Stimulated activated CD4-positive, alpha-beta T cell treated with anti-CD3 and anti-CD28 coated beads, TNF-alpha, amount 100 ng/mL, for 24 hours (primary cell): ENCODE measurements at places on chromosomes 16 and 17.
A peak's percentile ranks its signal among the peaks of the same experiment; 100 is the strongest.

GRCh38 chr16:10107081-10107480 lies 75.1 kb downstream of the GRIN2A start:
- DNase-seq, result no peak

- no peak for DNase-seq
Measured at GRCh38 chr17:75459590-75460267, 3.3 kb downstream of the TMEM94 start.

DNA sequence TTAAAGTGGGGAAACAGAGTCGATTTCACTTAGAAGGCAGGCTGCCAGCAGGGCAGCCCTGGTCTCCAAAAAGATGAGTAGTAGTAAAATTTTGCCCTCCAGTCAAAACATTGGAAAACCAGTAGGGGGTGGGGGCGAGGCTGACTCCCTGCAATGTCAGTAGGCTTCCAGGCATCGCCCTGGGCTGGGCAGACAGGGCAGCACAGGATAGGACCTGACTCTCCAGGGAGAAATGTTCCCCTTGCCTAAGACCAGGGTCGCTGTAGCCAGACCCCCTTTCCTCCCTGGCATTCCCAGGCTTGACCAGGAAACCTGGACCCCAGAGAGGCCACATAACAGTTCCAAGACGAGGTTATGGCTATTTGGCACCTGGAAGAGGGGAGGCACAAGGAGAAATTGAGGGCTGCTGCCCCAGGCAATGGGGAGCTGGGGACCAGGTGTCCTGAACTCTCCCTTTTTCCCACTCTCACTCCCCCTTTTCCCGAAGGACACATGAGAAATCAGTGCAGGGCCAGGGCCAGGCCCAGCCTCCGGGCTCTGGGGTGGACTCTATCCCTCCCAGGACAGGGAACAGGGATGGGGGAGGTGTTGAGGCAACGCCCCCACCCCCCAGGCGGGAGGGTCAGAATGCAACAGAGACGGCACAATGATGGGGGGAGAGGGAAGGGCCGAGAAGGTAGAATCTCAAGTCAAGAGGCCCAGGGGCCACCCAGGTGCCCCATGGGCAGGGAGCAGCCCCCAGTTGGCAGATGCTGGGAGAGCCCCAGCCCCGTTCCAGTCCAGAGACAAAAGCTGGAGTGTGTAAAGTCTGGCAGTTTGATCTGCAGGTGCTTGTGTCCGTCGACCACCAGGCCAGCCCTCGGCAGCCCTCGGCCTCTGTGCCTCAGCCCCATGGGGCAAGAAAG lies 4.5 kb upstream of the SAMD14 start:
- DNase-seq, result no peak

DNA sequence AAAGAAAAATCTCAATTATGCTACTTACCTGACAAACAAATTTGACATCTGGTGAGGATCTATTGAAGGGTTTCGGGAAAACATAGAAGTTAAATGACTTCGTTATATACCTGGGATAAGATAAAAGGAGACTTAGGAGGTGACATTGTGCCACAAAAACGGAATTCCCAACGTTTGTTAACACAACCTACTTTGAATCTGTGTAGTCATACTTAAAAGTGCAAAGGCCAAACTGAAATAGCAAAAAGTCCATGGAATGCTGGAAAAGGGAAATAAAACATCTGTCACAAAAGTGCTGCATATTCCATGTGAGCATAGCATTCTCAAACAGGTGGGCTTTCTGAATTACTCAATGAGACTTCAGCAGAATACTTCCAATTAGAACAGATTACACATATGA lies 3.0 kb downstream of the PARN start:
- no peak for DNase-seq

- DNase-seq, result no peak
Measured at GRCh38 chr16:64974381-64974780, 147.5 kb downstream of the CDH11 start.

DNA sequence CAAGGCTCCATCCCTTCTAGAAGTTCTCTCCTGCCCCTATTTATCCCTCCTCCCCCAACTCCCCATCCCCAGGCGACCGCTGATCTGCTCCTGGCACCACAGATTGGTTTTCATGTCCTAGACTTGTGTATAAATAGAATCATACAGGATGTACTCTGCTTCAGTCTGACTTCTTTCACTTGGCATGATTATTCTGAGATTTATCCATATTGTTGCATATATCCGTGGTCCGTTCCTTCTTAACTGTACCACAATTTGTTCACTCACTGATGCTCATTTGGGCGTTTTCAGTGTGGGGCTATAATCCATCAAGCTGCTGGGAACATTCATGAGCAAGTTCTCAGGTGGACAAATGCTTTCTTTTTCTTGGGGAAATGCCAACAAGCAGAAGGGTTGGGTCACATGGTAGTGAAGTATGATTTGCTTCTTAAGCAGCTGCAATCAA lies 23.9 kb downstream of the PITPNM3 start:
- no peak for DNase-seq

- DNase-seq, result no peak
Measured at GRCh38 chr17:14595656-14596055, 294.8 kb downstream of the HS3ST3B1 start.

DNA sequence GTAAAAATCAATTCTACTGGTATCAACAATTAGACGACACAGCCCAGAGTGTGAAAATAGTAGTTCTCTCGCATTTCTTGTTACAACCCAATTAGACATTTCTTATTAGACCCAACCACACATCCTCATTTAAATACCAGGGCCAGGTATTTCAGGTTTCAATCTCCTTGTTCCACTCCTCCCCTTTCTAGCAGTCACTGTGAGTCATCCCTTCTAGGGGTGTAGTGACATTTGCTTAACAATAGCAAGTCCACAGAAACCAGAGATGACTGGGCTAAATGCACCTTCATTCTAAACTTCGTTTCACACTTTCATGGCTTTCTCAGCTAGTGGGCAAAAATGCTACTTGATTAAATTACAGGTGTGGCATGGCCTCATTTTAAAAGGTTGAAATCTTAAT lies 116.9 kb upstream of the CACNG3 start:
- DNase-seq, result no peak

- DNase-seq, result no peak
Measured at GRCh38 chr17:42547001-42547461, 5.7 kb upstream of the HSD17B1 start.

DNA sequence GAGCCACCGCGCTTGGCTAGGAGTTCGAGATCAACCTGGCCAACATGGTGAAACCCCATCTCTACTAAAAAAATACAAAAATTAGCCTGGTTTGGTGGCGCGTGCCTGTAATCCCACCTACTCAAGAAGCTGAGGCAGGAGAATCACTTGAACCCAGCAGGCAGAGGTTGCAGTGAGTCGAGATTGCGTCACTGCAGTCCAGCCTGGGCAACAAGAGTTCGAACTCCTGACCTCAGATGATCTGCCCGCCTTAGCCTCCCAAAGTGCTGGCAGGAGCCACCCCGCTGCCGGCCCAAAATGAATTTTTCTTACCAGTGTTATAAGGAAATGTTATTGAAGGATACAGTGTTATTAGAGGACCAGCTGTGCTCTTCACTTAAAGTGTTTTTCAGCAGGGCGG lies 2.3 kb downstream of the NUP85 start:
- DNase-seq, result no peak

DNA sequence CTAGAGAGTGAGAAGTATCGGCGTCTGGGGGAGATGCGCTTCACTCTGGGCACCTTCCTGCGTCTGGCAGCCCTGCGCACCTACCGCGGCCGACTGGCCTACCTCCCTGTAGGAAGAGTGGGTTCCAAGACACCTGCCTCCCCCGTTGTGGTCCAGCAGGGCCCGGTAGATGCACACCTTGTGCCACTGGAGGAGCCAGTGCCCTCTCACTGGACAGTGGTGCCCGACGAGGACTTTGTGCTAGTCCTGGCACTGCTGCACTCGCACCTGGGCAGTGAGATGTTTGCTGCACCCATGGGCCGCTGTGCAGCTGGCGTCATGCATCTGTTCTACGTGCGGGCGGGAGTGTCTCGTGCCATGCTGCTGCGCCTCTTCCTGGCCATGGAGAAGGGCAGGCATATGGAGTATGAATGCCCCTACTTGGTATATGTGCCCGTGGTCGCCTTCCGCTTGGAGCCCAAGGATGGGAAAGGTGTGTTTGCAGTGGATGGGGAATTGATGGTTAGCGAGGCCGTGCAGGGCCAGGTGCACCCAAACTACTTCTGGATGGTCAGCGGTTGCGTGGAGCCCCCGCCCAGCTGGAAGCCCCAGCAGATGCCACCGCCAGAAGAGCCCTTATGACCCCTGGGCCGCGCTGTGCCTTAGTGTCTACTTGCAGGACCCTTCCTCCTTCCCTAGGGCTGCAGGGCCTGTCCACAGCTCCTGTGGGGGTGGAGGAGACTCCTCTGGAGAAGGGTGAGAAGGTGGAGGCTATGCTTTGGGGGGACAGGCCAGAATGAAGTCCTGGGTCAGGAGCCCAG lies 2.8 kb downstream of the SPHK1 start:
- DNase-seq, result no peak

DNA sequence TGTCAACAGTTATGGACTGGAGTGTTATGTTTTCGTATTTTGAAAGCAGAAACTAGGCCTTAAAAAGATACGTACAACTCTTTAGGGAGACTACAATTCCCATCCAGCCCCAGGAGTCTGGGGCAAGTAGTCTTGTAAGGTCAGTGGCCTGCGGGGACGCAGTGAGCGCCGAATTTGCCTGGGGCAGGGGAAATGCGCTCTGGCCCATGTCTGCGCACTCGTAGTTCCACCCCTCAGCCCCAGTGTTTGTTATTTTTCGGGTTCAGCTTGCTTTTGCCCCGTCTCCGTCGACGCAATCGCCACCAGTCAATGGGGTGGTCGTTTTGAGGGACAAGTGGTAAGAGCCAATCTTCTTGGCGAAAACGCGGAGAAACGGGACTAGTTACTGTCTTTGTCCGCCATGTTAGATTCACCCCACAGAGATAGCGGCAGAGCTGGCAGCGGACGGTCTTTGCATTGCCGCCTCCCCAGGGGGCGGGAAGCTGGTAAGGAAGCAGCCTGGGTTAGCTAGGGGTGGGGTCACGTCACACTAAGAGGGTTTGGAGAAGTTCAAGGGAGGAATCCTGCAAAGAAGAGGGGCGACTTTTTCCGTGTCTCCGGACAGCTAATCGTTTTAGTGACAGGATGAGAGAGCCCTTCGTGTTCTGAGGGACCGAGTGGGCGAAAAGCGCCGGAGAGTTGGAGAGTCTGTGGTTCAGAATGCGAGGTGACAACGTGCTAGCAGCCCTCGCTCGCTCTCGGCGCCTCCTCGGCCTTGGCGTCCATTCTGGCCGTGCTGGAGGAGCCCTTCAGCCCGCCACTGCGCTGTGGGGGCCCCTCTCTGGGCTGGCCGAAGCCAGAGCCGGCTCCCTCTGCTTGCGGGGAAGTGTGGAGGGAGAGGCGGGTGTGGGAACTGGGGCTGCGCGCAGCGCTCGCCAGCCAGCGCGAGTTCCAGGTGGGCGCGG lies 1.1 kb upstream of the BRCA1 start:
- DNase-seq, result no peak

- peak; percentile 13 for DNase-seq
Measured at GRCh38 chr17:67602974-67603373, 114.8 kb upstream of the NOL11 start.

DNA sequence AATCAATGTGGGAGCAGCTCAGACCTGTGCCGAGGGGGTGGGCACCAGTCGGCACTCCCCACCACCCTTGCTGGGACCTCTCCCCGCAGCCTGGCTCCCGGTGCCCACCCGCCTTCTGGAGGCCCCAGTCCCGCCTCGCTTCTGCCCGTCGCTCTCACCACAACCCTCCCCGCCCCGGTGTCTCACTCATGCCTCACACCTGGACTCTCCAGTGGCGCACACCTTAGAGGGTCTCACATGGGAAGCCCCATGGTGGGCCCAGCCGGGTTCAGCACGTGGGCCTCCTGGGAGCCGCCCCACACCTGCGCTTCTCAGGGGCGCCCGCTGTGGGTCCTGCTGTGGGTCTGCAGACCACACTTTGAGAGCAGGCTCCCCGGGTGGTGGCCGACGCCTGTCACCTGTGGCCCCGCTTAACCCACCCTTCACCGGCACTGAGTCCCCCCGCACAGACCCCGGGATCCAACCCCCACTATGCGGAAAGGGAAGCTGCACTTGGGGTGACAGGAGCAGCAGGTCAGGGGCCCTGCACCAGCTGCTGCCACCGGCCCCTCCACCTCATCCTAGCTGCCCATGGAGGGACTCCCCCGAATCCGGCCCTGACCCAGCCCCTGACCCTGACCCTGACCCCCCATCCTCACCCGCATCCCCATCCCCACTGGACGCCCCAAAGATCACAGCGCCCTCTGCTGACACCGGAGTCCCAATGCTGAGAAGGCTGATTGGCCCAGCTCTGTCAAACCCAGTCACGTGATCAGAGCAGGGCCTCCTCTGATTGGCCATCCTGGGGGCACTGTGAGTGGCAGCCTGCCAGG lies 27.4 kb upstream of the SLC38A10 start:
- DNase-seq, result no peak

DNA sequence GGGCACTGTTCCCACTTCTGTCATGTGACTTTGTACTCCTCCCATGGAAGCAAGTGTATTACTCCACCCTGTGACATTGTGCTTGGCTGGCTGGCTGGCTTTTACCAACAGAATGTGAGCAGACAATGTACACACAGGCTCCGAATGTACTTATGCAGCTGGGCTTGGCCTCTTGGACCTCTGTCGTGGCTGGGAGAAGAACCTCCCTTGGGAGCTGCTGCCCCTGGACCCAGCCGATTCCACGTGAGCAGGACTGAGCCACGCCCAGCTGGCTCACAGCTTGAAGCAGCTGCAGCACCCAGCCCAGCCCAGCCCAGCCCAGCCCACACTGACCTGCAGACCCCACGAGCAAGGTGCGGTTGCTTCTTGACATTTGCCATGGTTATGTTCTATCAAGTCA lies 177.5 kb downstream of the RBFOX3 start:
- DNase-seq, result no peak

DNA sequence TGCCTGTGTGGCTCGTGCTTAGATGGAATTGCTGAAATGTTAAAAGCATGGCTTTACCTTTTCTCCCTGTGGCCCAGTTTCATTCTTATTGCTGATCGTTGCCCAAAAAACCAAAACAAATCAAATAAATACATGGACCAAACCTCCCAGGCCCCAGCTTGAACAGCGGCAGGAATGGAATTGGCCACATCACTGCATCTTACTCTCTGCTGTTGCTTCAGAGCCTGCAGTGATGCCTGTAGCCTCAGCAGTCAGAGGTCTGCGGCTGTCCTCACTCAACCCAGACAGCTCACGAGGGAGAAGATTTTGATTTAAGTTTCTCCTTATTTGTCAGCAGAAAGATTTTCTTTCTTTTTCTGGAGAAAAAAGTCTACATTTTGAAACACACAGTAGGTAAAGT lies 91.5 kb downstream of the NPIPB11 start:
- DNase-seq, result no peak

- DNase-seq, result no peak
Measured at GRCh38 chr17:78210111-78210510, 3.9 kb upstream of the BIRC5 start.
